ENCODE measurements at places on chromosomes 11 and 22.

DNA sequence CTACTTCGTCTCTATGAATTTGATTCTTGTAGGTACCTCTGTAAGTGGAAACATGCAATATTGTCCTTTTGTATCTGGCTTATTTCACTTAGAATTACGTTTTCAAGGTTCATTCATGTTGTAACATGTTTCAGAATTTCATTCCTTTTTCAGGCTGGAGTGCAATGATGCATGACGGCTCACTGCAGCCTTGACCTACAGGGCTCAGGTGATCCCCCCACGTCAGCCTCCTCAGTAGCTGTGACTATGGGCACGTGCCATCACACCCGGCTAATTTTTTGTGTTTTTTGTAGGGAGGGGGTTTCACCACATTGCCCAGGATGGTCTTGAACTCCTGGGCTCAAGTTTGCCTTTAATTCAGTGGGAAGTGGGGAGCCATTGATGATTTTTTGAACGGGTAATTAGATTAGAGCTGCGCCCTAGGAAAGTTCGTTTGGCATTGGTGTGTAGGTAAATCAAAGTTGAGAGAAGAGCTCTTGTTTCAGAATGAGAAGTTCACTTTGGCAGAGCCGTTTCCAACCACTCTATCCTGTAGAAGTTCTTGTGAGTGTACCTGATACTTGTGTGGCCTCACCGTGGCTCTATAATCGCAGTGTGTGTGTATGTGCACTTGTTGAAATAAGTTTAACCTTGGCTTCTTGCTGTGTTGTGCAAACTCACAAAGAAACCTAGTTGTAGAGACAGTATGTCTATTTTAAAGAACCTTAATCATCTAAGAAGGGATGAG lies 115.9 kb downstream of the NAV2 start:
- no peak for DNase-seq

GRCh38 chr11:13862845-13863392 lies 99.6 kb upstream of the SPON1 start:
- no peak for DNase-seq

DNA sequence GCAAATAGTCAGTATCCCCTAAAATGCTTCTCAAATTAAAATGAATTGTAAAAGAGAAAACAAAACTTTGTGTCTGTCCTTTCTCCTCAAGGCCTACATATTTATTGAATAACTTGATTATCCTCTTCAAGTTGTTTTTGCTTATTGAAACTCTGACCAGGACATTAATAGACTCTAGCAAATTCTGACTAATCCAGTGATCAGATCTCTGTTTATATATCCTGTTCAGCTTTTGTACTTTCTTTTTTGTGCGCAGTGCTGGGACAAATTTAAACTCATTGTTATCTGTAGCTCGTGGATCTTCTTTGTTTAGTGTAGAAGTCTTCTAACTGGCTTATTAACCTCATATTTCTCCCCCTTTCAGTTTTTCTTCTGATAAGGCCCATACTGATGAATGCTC lies 139.9 kb upstream of the SORL1-AS1 start:
- no peak for DNase-seq

GRCh38 chr11:115325523-115325922 lies 178.7 kb downstream of the CADM1 start:
- DNase-seq, result no peak

- no peak for DNase-seq
Observed at GRCh38 chr11:13109616-13110015, 100.5 kb downstream of the RASSF10 start.

DNA sequence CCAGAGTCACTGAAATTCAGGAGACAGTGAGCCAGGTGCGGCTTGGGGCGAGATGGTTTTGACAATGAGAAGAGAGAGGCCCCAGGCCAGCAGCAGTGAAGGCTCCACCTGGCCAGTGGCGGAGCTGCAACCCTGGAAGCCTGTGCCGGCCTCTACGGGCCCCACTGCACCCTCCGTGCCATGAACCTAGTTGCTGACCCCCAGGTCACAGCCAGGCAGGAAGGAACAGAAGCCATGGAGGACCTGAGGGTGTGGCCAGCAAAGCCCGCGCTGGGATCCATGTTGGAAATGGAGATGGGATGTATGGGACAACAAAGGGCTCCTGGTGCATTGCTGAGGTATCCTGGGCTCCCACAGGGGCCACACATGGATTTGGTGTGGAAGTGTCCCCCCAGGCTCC lies 1528.5 kb downstream of the BRD1 start:
- no peak for DNase-seq

GRCh38 chr11:114449845-114450244 lies 10.6 kb downstream of the REXO2 start:
- DNase-seq, result no peak

DNA sequence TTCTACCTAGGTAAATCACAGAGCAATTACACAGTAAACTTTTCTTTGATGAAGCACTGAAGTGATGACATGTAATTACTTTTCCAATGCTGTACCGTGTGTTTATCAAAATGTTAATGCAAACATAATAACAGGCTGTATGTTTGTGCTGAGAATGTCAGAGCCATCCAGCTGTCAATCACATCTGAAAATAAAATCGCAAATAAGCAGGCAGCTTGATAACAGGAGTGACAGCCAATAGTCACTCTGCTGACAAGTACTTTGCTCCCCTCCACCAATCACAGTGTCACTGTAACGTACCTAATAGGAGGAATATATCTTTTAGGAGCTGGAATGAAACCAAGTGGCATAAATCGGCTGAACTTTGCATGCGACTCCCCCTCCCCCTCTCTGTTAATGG lies 119.7 kb downstream of the KIRREL3 start:
- no peak for DNase-seq

GRCh38 chr11:117092951-117093590 lies 5.2 kb downstream of the SIK3 start:
- no peak for DNase-seq

DNA sequence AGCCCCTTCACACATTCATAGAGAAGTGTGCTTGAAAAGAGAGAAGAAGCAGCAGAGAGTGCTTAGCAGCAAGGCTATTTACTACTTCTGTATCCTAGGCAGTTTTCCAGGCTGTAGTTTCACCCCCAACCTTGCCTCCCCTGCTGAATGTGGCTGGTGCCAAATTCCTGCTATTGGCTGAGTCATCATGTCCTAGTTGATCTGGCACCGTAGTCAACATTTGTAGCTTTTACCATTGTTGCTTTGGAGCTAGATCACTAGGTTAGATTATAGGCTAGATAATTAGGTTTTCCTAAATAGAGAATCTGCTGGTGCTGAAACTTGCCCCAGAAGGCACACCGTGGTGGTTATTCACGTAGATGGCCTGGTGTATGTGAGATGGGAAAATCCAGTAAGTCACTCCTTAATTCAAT lies 32.7 kb downstream of the ARHGAP42 start:
- no peak for DNase-seq

GRCh38 chr11:861105-861479 lies 18.4 kb downstream of the TSPAN4 start:
- DNase-seq, result no peak

- no peak for DNase-seq
Observed at GRCh38 chr11:61769169-61769920, 16.9 kb downstream of the MYRF start.

DNA sequence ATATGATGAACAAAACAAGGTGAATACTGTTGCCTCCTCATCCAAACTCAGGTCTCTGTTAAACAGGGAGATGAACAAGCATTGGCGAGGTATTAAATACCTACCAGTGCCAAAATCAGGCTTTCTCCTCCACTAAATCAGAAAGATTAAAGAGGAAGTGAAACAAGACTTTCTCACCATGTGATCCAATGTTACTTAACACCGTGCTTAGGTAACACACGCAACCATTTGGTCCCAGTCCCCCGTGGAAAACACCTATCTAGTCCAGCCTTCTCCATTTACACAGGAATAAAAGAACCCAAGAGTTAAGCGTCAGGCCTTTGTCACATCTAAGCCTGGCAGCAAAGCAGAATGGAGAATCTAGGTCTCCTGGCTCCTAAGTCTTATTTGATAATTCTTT lies 34.5 kb downstream of the TENM4 start:
- DNase-seq, result no peak

GRCh38 chr11:3929232-3929631 lies 73.8 kb downstream of the STIM1 start:
- no peak for DNase-seq

GRCh38 chr11:28727254-28727653 lies 619.1 kb downstream of the METTL15 start:
- DNase-seq, result no peak

DNA sequence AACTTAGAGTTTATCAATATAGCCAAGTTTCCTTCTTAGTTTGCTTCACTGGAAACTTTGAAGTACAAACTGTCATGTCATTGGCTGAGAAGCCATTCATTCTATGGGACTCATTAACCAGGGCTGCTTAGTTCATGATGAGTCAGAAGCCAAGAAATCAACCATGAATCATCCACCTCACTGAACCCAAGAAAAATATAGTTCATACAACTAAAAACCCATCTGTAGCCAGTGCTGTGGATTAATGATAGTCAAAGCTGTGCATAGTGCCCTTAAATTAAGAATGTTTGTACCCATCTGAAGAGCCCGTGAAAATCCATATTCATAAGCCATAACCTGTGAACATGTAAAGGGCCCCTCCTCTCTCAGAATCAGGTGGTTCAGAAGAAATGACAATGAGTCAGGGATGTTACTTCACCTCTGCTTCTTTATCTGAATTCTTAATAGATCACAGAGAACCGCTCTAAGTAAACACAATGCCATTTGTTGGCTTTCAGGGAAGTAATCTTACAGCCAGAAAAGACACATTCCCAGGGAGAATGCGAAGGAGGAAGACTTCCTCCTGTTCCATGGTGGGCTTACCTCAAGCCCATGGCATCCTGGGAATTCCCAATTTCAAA lies 25.4 kb downstream of the MMP20 start:
- DNase-seq, result no peak

GRCh38 chr22:19492504-19493174 lies 12.9 kb downstream of the CDC45 start:
- no peak for DNase-seq

GRCh38 chr11:72985645-72986044 lies 156.5 kb downstream of the FCHSD2 start:
- no peak for DNase-seq

DNA sequence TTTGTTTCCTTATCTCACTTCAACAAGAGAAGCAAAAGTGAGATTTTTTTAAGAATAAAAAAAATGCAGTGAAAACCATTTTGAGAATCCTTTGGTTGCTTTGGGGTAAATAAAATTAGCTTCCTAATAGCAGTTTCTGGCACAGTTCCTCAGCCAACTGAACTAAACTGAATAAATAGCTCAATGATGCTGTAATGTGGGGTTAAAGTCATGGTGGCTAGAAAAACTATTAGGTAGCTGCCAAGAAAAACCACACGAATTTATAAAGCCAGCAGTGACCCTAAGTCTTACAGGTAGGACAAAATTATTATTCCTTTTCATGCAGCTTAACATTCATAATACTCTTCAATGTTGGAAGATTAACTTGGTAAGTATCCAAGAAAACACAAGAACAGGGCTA lies 142.4 kb downstream of the APIP start:
- no peak for DNase-seq

DNA sequence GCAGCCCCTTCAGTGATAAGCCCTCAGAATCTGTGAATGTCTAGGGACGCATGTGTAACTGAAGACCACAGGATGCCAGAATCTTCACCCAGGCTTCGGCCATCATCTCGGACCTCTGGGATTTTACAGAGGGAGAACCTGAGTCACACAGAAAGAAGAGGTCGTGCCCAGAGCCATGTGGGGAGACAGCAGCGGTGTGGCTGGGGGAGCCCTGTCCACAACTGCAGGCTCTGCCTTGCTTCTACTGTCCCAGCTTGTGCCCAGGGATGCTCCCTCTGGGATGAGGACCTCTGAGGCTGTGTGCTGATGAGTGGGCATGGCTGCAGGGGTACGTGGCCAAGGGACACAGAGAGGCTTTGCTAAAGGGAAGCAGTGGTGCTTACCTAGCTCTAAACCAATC lies 582.0 kb downstream of the TBC1D22A start:
- no peak for DNase-seq

GRCh38 chr11:11604370-11604990 lies 17.3 kb downstream of the GALNT18 start:
- DNase-seq, result no peak

GRCh38 chr22:49946612-49947295 lies 13.8 kb upstream of the PIM3 start:
- no peak for DNase-seq

GRCh38 chr11:113615773-113616172 lies 90.3 kb downstream of the TMPRSS5 start:
- no peak for DNase-seq

GRCh38 chr11:34006876-34007275 lies 44.7 kb upstream of the CAPRIN1 start:
- no peak for DNase-seq

DNA sequence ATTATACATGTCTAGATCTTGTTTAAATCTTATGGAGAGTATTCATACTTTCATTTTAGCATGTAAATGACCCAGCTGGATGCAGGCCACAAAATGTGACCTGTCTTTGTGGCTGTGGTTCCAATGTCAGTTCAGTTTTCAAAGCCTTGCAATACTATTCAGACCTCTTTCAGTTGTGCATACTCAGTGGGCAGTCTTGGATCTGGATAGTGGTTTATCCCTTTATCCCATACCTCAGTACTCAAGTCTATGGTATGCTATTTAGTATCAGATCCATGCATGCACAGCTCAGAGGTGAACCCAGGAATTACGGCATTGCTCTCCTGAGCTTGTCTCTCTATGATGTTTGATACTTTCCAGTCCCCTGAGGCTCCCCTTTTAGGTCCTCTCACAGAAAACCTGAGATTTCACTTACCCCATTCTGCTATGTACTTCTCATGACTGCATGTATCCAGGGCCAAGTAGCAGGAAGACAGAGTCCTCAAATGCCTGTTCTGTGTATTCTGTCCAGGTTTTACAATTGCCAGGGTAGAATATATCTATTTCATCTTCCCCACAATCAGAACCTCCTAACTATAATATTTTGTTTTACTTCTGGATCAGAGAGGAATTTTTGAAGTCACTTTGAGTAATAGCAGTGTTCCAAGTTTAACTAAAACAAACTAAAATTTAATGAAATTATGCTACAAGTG lies 6.9 kb upstream of the P4HA3 start:
- DNase-seq, result no peak

DNA sequence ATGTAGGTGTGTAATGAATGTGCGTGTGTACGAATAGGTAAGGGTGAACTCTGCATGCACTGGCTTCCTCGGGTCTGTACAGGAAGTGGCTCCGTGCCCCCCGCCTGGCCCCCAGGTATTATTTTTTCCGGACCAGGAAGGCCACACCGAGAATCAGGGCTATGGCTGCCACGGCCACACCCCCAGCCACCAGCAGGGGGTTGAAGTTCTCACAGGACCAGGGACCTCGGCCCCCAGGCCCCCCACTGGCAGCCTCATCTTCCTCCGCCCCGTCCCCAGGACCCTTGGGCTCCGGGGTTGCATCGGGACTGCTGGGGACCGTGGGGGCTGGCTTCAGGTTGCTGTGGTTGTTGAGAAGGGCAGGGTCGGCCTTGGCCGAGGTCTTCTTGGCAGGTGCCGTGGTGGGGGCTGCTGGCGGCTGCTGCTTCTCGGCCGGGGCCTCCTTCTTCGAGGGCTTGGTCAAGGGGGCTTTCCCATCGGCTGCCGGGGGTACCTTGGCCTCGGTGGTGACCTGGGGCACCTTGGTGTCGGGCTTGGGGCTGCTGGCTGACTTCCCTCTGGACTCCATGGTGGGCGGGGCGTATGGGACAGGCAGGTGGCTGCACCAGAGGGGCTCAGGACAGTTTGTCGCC lies 1.8 kb downstream of the CEND1 start:
- DNase-seq, result no peak
